ENCODE measurements at places on chromosomes 7 and 10.

DNA sequence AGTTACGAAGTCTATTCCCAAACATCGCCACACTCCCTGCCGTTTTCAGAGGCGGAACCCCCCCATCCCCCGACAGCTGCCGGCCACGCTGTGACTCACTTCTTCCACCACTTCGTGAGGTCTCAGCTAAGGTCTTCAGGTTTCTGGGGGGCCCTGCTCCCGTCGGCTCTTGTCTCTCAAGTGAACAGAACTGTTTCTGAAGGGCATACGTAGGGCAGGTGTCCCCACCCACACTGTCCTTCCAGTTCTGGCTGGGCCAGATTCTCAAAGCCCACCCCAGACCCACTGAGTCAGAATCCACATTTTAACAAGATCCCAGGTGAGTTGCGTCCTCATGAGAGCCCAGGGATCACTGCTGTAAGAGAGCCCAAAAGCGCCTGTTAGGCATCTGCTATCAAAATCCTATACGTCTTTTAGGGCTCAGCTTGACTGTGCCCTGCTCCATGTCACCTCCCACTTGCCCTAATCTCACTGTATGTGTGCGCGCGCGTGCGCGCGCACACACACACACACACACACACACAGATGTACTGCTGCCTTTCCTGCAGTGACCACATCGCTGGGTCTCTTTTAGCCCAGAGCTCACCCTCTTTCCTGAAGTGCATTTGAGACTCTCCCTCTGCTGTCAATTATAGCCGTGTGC lies 78.8 kb downstream of the PROSER2 start:
- no peak for DNase-seq

DNA sequence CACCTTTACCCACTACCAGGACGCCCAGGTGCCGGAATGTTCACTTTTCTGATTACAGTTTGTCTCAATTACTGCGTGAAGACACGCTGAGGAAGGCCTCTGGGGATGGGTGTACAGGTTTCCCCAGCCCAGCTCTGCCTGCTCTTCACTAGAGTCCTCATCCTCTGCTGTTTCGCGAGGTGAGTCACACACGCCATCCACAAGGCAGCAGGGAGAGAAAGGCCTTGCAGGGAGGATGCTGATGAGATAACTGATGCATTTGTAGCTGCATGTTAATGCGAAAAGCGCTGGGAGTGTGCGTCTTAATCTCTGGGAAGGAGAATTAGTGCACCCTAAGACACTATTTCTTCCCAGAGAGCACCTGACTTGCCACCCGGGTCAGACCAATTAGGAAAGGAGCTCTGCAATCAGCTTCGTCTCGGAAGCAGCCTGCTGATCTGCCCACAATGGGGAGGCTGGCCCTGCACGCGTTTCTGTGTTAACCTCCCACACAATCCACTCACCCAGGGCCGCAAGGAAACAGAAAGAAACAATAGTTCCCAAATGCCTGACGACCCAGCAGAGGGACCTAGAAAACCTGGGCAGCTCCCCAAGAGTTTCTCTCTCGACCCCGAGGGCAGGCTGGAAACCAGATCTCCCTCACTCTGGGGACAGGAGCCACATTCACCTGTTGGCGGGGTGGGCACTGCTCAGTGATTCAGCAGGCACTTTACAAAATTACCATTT lies 578.7 kb downstream of the GLRX3 start:
- DNase-seq: no peak

DNA sequence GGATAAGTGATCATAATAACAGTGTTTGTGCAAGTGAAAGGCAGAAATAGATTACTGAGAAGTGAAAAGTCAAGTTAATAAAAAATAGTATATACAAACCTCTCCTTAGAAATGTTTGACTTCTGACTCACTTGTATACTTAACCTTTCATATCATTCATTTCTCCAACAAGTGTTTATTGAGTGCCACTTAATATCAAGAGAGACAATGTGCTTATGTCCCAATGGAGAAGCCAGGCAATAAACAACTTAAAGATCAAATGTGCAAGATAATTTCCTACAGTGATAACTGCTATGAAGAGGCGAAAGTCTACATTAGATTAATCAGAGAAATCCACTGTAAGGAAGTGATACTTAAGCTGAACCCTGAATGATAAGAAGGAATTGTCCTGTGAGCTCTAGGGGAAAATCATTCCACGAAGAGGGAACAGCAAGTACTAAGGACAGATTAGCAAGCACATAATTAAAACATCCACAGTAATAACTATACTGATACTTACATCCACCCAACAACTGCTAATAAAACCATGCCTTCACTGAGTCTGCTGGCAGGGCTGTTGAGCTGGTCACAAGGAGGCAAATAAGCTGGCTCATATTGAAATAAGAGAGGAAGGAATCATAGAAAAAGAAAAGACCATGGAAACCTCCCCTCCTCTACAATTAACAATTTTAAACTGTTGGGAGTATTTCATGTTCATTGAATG lies 203.5 kb downstream of the CTNNA3 start:
- DNase-seq: no peak

- DNase-seq: no peak
These were observed 5.0 kb downstream of the PDZD8 start for GRCh38 chr10:117370205-117370604.

DNA sequence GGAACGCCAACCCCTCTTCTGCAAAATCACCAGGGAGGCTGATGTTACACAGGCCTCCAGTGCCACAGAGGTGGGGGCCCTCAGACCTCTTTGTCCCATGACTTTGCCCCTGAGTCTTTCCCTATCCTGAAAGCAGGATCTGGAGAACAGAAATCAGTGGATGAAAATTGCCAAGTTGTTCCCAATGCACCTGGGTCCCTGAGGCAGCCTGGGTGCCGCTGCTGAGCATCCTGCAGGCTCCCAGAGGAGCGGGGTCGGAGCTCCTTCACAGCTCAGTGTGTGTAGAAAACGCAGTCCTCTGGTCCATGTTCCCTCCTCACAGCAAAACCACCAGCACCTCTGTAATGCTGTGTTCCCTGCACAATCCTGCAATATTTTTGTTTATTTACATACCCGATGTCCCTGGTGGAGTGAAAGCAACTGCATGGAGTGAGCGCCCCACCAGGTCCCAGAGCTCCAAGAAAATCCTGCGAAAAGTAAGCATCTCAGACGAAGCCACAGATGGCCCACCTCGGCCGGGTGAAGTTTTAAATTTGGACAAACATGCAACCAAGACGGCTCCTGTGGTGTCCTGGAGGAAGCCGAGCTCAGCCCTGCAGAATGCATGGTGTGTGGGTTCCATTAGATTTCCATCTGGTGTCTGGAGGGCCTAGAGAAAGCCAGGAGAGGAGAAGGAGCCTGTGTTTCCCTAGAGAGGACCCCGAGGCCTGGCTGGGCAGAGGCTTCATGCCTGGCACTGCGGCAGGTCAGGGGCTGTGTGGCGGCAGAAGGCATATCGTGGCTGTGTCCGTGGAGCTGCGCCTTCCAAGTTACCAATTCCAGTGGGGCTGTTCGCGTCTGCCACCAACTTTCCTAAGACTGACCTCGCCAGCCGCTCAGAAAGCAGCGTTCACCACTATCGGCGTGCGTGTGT lies 235.2 kb downstream of the WDR37 start:
- DNase-seq: no peak

- DNase-seq: no peak
These were observed 8.0 kb downstream of the PDGFA start for GRCh38 chr7:511476-512145.

- no peak for DNase-seq
These were observed 376.1 kb upstream of the MTPN start for GRCh38 chr7:136353287-136353686.

GRCh38 chr7:39609113-39609934 lies 14.0 kb upstream of the RALA start:
- DNase-seq: no peak

DNA sequence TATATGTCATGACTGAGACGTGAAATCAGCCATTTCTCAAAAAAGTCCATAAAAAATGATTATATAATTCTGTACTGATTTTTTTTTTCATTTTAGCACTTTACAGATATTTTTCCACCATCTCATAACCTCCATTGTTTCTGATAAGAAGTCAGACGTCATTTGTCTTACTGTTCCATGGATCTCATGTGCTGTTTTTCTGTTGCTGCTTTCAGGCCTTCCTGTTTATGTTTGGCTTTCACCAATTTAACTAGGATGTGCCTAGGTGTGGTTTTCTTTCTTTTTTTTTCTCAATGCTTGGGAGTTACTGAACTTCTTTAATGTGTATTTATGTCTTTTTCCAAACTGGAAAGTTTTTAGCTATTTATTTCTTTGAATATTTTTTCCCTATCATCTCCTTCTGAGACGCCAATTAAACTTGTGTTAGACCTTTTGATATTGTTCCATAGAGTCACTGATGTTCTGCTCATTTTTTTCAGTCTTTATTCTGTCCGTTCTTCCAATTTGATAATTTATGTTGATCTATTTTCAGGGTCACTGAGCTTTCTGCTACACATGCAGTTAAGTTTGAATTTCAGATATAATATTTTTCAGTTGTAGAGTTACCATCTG lies 43.3 kb downstream of the TAF3 start:
- DNase-seq: no peak

DNA sequence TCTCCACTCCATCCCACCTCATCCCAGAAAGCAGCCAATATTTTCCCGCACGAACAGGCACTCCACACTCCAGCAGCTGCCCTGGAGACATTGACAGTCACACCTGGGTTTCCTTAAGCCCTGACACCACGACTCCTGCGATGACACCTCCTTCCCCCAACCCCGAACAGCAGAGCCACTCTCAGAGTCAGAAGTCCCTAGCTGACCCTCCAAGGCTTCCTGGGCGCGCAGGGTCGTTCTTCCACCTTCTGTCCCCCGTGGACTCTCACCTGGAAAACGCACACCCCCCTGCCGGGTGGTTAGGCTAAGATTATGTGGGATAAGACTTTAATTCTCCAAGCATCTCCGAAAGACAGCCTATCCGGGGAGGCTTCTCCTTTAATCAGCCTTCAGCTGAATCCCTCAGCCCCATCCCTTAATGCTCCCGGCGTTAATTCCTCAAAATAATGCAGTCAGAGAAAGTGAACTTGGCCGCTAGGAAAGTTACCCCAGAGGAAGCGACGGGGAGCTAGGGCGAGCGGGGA lies 1.1 kb downstream of the DENND11 start:
- DNase-seq: no peak

DNA sequence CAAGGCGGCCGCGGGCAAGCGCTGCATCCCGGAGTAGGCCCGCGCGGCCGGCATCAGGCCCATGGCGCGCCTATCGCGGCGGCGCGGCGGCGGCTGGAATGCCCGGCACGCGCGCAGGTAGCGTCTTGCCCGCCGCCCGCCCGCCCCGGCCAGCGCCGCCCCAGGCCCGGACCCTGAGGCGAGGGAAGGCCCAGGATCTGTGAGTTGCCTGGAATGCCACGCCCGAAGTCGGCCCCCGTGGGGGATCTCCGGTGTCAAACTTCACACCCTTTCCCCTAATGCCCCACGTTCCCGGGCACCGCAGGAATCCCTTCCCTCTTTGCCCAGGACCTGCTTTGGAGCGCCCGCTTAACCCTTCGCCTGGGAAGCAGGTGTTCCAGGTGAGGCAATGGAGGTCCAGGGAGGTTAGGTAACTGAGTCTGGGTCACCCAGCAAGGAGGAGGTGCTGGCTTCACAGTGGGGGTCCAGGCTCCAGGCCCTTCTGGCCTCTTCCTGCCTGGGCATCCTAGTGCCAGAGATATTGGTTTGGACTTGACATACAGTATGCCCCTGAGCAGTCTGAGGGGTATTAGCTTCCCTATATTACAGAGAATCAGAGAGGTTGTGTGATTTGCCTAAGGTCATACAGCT lies 138.1 kb downstream of the ARHGAP22 start:
- no peak for DNase-seq

DNA sequence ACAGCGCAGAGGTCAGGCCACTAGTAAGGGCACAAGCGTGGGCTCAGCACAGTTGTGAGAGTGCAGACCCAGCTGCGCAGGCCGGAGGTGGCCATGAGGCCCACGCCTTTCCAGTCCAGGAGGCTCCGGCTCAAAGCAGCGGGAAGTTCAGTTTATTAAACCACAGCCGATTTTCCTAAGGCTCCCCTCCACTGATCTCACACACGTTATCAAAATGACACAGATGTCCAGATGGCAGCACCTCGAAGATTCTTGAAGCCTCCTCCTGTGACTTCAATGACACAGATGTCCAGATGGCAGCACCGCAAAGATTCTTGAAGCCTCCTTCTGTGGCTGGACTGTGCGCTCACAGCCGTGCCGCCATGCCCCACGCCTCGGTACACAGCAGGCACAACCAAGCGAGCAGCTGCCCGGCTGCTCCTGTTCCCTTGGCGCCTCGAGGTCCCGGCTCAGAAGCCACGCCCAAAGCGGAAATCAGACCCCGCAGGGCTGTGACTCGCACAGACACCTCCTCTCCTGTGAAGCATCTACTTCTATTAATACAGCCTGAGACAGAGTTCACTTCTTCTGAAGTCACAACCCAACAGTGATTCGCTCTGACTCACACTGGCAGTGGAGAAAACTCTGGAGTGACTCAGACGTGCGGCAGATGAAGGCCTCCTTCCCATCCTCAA lies 122.7 kb downstream of the MAD1L1 start:
- DNase-seq: peak; percentile 85

- peak; percentile 0 for DNase-seq
These were observed 348.3 kb downstream of the GPR158 start for GRCh38 chr10:25522946-25523608.

- no peak for DNase-seq
These were observed 84.0 kb upstream of the SMNDC1 start for GRCh38 chr10:110388687-110389052.

DNA sequence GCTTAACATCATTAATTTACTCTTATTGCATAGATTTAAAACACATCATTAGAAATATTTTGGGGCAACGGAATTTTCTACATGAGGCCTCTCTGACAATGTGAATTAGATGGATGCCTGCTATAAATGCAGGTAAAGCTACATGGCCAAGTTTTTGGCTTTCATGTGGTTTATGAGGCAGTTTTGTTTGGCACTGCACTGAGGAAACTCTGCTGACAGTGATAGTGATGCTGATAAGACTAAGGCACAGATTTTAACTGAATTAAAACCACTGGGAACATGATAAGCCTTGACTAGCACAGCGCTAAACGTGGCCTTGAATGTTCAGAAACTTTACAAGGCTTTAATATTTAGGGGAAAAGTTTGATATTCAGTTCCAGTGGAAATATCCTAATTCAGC lies 114.3 kb upstream of the NOBOX start:
- DNase-seq: no peak

DNA sequence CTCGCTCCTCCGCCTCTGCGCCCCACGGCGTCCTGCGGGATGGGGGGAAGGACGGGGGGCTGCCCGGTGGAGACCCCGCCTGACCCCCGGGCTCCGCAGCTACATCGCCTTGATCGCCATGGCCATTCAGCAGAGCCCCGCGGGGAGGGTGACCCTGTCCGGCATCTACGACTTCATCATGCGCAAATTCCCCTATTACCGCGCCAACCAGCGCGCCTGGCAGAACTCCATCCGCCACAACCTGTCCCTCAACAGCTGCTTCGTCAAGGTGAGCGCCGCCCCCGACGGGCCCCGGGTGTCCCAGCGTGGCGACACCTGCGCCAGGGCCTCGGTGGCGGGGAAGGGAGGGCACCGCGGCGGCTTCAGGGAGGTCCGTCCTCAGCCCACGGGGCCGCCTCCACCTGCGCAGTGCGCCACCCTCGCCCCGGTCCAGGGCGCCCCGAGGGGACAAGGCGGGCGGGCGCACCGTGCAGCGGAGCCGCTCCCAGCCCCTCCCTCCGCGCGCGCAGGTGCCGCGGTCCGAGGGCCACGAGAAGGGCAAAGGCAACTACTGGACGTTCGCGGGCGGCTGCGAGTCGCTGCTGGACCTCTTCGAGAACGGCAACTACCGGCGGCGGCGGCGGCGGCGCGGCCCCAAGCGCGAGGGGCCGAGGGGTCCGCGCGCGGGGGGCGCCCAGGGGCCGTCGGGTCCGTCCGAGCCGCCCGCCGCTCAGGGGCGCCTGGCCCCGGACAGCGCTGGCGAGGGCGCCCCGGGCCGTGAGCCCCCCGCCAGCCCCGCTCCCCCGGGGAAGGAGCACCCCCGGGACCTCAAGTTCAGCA lies 793 bp downstream of the FOXL3 start:
- no peak for DNase-seq
